ENCODE measurements at places on chromosomes 12 and 14.

DNA sequence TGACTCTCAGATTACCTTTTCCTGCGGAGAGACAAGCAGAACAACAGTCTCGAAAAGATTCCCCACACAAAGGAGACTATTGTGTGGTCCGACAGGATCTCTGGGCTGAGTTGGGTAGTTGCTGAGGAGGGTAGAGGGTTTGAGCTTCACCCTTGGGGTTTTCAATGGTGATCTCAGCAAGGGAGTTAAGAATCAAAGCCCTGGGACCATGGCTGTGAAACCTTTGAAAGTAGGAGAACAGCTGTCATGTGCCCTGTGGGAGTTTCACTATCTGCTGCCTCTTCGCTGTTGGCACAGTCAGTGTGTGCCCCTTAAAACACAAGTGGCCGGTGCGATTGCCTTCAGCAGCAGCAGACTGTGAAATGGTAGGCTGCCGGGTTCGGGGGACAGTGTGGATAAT is 14.2 kb upstream of the PLEK2 start:
- DNase-seq, result no peak

DNA sequence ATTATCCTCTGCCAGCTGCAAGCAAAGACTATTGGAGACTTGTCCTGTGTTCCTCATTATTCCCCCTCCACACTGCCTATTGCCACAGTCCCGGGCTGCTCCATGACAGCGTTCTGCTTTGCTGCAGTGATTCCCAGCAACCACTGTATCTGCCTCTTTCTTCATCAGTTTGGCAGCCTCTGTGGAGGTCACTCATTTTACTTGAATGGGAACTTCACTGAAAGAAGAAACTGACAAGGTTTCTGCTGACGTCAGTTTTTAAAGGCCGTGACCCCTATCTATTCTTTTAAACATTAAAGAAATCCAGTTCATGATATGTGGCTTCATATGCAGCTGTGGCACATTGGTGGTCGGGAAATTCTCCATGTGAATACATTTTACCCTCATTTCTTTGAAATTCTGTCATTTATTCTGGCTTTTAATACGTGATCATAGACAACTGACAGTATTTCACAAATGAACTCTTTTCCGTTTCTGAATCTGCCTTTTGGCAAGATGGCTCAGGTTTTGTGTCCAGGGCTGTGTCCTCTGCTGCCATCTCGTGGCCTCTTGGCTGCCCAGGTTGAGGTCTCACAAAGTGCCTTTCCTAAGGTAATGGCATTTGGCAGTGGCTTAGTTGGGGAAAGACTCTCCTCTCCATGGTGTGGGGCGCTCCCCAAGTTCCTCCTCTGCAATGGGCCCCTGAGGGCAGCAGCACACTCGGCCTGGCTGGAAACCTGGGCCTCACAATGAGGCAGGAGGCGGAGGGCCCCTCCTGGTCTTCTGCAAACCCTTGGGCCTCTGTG is 5.8 kb downstream of the TMEM253 start:
- peak; percentile 88 for DNase-seq

DNA sequence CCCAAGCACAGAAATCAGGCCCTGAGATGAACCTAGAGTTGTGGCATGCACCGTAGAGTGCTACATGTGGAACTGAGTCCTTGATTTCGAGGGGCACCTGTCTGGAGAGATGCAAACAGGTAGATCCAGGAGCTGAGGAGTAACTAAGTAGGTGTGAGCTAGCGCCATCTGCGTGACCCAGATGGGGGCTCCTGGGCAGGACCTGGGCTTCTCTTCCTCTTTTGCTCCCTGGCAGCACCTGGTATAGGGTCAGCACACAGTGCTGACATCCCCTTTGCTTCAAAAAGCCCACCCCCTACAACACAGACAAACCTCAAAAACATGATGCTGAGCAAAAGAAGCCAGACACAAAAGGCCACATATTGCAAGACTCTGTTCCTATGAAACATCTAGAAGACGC is 65.8 kb downstream of the PITPNM2 start:
- no peak for DNase-seq

GRCh38 chr12:64675795-64676194 is 65.5 kb downstream of the RASSF3 start:
- peak; percentile 61 for DNase-seq

- no peak for DNase-seq
These were observed 49.1 kb upstream of the KCNH3 start for GRCh38 chr12:49489720-49490119.

DNA sequence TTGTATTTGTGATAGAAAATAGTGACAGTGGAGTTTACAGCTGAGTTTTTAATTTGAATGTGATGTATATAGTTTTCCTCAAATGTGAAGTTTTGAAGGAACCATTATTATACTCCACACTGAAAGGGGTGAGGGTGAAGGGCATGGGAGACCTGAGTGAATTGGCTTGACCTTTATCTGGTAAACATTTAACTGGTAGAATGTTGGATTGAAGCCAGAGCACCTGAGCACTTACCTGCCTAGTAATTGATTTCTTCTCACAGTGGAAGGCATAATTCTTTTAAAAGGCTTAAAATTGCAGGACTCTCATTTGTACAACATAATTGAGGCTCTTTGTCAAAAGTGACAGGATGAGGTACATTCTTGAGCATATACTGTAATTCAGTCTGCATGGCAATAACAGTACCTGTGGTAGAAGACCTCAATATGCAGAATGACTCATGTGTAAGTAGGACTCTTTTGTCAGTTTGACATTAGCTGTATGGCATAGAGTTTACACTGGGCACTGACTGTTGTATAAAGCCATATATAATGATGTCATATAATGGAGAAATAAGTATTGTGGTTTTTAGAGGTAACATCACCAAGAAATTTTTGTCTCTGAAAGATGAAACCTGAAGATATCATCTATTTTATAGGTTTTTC is 309.6 kb downstream of the TMTC2 start:
- no peak for DNase-seq

GRCh38 chr12:132236930-132237771 is 92.2 kb downstream of the GALNT9 start:
- DNase-seq, result no peak

- no peak for DNase-seq
These were observed 319.0 kb upstream of the RTL1 start for GRCh38 chr14:101222362-101223070.

DNA sequence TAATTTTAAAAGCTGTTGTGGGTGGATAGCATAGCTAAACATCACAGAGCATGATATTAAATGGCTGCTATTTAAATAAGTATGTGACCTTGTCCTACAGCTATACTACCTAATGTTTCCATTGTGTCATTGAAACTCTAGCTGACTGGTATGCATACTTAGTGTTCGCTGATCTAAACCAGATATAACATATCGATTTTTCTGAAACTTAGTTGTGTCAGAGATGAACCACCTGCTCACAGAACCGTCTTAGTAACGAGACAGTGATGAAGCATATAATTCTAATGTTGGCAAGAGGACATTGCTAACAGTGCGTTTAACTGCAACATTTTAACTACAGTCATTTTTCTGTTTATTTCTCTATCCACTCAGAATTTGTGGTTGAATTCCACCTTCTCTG is 36.1 kb upstream of the NUAK1 start:
- DNase-seq, result no peak

DNA sequence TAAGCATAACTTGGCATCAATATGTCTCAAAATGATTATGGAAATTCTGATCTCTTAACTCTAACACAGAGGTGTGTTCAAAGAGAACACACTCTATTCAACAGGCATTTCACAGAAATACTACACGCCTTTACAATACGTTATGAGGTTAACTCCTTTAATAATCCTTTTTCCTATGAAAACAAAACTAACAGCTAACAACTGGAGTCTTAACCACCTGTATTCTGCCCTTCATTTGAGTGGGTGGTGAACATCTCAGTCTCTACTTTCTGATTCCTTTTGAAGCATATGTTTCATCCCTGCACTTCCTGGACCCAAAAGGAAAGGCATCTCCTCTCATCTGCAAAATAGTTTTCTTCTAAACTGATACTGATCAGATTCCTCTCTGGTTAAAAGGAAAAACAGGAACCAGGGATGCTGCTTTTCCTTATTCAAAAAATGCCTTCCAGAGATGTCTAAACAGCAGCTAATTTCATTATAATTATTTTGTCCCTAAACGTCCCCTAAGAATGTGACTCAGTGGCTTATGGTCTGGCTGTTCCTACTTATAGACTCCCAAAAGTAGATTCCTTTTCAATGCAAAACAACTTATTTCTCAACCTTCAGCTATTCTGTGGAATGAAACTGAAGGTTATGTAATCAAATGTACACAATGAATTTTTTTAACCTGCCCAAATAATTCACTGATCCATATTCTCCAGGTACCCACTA is 24.1 kb downstream of the ITPR2 start:
- DNase-seq, result no peak

DNA sequence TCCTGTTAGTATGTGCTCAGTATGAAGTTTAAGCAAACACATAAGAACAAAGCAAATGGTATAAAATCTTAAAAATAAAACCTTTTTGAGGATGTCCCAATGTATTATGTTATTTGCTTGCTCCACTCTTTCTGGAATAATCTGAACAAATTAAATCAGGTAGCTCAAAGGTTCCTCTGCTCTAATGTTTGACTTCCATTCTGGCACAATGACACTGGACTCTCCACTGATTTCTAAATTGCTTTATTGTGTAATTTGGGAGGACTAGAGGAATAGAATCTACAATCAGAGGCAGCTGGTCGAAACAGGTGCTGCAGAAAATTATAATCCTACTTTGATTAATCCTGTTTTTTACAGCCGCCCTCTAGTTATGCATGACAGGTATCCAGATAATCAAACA is 523.7 kb upstream of the FOXG1 start:
- no peak for DNase-seq
